ENCODE measurements at places on chromosomes 5 and 9.

GRCh38 chr5:61551637-61552313, 219.7 kb downstream of the ZSWIM6 start:
- no peak for DNase-seq

DNA sequence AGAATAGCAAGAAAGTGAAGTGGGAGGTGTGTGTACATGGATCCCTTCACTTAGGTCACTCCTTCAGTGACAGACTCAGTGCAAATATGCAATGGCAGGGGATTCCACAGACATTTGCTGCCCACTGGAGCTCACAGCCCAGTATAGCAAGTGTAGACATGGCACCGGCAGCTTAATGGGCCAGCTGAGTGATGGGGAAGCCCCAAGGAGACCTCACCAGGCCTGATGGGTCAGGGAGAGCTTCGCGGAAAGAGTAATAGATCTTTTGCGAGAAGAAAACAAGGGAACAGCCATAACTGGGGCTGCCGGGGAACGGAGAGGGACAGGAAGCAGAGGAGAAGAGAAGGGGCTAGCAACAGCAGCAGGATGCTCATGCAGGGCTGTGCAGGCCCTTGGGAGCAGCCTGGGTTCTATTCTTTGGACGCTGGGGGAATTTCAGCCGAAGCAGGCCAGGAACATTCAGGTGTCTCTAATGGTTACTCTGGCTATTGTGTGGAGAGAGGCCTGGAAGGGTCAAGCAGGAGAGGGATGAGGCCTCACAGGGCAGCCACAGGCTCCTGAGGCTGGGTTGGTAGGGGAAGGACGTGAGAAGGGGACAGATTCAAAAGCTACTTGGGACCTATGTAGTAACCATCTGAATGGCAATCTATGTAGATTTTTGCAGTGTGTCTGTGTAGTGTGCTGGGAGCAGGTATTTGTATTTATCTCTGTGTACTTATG, 27.0 kb downstream of the TCF7 start:
- no peak for DNase-seq

GRCh38 chr5:180133060-180133459, 61.5 kb upstream of the RNF130 start:
- DNase-seq: no peak

DNA sequence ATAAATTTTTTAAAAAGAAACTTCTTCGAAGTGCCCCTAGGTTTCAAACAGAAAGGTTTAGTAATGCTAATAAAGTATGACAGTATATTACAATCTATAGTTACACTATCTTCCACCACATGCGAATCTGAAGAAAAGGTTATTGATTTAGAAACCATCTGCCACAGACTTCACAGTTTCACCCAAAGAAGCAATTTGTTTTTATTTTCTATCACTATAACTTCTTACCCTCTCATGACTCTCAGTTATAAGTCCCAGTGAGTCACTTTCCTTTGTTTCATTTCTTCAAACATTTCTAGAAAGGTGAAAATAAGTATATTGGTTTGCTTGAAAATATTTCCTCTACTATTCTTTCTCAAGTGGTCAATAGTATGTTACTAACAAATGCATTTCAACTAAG, 93.6 kb downstream of the MCTP1 start:
- no peak for DNase-seq

GRCh38 chr5:63085561-63085960, 506.9 kb downstream of the LRRC70 start:
- DNase-seq: no peak

DNA sequence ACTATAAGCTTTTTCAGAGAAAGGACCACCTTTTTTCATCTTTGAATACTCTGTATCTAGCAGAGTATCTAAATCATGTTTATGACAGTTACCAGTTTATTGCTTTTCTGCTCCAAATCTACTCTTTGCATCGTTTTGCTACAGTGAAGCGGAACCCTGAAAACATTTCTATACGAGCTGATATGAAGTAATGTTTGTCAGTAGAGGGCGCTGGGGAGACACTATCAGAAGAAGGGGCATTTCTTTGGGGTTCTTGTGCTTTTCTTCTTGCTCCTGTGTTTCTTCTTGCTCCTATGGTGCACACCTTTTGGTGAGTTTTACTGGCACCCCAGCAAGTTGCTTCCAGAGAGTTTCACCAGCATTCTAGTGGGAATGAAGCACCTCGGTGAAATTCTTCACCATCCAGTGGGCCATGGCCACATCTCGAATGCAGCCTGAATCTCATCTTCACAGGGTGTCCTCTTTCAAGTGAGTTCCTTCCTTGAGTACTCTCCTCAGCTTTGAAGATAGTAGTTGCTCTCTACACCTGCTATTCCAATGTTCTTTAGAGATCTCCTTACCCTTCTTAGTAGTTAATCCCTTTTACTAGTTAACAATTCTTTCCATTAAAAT, 98.4 kb downstream of the FGF1 start:
- DNase-seq: no peak

- no peak for DNase-seq
These were observed 452.3 kb upstream of the RORB start for GRCh38 chr9:74044844-74045243.

- DNase-seq: no peak
These were observed 293.4 kb downstream of the EDIL3 start for GRCh38 chr5:84091127-84091799.

DNA sequence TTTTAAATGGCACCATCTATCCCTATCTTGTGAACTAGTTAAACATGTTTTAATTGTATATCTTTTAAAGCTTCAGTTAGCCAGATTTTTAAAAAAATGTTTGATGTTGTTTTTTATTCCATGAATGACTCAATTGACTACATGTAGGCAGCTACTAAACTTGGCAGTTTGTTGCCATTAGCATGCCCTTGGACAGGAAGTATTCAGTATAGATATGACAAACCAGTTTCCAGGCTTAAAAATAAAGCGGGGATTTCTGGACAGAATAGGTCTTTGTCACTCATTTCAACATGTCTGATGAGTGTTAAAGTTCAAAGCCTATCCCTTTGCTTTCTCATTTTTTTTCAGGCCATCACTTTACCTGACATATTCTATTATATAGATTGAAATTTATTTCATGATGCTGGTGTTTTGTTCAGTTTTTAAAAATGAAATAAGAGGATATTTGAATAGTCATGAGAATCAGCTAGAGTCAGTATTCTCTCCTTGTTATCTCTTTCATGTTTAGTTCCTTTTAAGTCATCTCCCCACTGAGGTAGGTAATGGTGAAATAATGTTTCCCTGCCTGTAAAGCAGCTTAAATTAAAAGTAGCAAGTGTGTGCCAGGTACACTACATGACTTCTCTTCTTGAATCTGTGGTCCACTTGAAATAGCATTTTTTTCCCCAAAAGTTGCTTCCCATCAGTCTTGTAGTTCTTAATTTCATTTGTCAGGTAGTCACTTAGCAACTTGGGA, 11.9 kb downstream of the TNFAIP8 start:
- DNase-seq: no peak

DNA sequence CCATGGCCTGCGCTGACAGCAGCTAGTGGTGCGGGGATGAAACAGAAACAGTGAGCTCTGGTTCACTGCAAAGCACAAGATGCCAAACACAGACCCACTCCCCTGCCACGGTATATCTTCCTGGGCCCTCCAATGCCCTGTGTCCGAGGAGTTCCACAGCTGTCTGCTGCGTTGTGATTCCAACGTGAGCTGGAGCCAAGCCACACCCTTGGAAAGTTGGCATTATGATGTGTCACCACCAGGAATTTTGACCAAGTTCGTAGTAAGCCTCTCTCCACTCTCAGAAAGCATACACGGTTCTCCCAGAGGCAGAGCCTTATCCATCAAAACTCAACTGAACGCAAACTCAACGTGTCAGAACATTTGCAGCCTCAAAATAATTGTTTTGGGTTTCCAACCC, 55.6 kb downstream of the MACROH2A1 start:
- DNase-seq: no peak

DNA sequence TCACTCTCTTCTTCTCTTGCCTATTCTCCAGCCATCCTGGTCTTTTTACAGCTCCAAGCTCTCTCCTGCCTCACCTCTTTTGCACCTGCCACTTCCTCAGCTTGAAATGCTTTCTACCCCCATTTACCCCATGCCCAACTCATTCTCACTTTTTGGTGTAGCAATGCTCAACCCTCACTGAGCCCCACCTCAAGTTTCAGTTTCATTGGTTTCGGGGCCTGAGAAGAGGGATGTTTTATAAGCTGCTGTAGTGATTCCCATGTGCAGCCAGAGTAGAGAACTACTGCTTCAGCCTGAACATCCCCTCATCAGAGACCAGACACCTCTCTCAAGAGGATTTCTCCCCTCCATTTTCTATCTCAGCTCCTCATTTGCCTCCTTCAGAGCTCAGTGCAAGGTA, 45.2 kb upstream of the FYB1 start:
- no peak for DNase-seq

- DNase-seq: no peak
These were observed 118.6 kb downstream of the ZSWIM6 start for GRCh38 chr5:61450493-61451279.

DNA sequence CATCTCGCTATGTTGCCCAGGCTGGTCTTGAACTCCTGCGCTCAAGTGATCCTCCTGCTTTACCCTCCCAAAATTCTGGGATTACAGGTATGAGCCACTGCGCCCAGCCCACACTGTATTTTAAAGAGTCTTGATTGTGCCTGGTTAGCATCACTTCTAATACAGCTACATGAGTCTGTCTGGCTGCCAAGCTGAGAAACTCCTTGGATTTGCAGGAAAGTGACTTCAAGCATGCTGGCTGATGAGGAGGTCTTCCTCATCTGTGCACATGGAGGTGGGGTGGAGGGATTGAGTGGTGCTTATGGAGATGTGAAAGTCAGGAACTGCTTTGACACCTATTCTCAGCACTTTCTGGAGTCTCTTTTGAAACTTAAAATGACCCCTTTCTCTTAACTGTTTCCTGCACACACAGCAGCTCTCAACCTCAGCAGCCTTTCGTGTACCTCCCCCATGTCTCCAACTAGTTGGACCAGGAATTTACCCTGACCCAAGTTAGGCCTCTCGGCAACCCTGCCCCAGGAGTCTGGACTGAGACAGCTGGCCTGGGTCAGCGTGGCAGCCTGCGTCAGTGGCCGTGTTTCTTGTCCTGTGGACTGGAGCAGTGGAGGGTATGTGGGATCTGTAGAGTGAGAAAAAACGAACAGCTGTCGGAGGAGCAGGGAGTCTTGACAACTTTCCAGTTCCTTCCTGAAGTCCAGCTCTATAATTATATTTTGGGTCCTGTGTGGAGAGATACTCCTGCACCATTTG, 72.5 kb downstream of the ACER2 start:
- DNase-seq: no peak

- DNase-seq: no peak
These were observed 77.0 kb downstream of the IQGAP2 start for GRCh38 chr5:76479973-76480667.

DNA sequence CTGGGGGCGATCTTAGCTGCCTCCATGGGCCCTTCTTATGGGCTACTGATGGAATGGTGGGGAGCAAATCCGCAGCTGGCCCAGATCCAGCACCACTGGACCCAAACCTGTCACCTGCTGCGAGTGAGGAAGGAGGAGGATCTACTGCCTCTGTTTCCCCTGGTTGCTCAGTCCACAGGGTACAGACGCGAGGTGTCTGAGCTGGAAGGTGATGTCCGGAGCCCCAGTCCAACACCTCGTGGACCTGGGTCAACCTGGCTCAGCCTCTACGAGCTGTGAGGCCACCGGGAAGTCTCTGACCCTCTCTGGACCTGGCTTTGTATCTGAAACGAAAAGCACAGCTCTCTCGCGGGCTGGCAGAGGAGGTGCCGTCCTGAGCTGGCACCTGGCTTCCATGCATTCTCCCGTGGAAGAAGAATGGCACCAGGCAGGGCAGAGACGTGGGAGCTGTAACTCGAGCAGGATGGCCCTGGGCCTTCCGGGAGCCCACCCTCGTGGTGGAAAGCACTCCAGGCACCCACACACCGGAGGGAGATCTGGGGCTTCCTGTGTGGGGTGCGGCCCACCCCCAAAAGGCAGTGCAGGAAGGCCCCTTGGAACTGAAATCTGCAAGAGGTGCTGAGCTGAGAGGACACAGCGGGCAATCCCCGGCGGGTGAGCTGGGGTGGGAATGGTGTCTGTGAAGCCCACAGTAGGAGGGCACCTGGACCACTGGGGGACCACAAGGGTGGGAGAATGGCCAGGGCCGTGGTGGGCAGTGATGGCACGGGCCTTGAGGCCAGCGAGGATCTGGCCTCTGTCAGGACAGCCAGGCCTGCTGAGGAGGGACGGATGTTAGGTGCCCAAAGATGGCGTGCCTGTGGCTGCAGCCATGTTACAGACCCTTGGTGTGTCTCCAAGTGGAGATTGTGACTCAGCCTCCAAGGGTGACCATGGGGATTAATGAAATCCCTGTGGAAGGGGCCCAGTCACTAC, 133.4 kb downstream of the OLFM1 start:
- no peak for DNase-seq

DNA sequence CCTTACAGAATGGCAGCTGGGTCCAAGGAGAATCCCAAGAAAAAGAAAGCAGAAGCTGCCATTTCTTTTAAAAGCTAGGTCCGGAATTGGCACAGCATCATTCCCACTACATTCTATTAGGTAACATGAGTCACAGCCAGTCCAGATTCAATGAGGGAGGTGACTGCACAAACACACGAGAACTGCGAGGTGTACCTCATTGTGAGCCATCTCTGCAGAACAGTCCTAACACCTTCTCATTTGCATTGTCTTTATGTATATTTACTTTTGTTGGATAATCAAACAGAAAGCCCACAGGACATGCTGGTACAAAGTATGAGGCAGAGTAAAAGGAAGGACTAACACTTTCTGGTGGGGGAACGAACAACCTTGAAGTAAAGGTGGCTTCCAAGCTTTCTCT, 14.6 kb upstream of the HABP4 start:
- DNase-seq: no peak

- no peak for DNase-seq
These were observed 226.7 kb downstream of the PRR16 start for GRCh38 chr5:120690621-120691407.

DNA sequence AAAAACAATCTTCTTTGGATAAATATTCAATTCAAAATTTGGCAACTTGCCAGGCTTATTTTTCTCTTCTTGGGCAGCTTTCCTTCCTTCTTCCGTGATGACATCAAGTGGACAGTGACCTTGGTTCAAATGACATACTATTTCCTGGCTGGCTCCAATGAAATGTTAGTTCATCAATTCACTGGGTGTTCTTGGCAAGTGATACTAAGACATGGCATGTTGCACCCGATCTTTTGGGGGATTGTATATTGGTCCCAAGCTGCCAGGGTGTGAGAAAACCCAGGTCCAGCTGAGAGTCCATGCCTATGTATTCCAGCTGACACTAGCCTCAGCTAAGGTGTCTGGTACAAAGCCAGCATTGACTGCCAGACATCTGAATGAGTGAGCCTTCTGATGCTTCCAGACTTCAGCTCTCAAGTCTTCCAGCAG, 252.9 kb downstream of the MAT2B start:
- DNase-seq: no peak

GRCh38 chr9:114474425-114474824, 30.8 kb downstream of the WHRN start:
- no peak for DNase-seq

DNA sequence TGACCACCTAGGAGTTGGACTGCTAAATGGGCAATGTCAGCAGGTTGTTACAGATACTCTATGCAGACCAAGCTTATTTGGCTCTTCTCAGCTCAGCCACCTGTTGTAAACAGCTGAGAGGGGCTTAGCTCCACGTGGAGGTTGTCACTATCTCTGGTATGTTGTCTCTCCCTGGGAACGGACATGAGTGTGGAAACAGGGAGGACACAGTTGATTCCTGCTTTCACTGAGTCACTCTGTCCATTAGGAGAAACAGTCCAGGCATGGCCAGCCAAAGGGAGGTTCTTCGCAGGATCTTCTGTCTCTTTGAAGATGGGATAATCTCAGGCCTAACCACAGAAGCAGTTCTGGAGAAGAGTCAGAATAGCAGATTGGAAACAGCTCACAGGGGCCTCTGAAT, 121.2 kb downstream of the PALM2AKAP2 start:
- DNase-seq: no peak

- no peak for DNase-seq
These were observed 22.2 kb upstream of the CEP78 start for GRCh38 chr9:78213712-78214111.

Measured in stimulated activated CD8-positive, alpha-beta memory T cell treated with anti-CD3 and anti-CD28 coated beads, Interleukin-4, amount 100 ng/mL, for 1 hour (primary cell).